ENCODE measurements at places on chromosomes 13 and 19. TPM values are rescaled to one million over a fixed set of nuclear protein-coding genes. Genes with fewer than 3 reads are reported as not detected.

The DCT gene
- total RNA-seq: 0.06 TPM

The RAB20 gene
- total RNA-seq: 1.1 TPM

The ZNF225 gene
- total RNA-seq: 6.2 TPM

The GGACT gene
- 5.3 TPM for total RNA-seq

The HCN2 gene
- 0.75 TPM for total RNA-seq

The IL17D gene
- 0.15 TPM for total RNA-seq

The FUT3 gene
- not detected for total RNA-seq

The ZNF493 gene
- total RNA-seq: 9.0 TPM

The LAIR2 gene
- 1.4 TPM for total RNA-seq

The CEACAM6 gene
- total RNA-seq: not detected

The CPT1C gene
- total RNA-seq: 1.6 TPM

The GJA3 gene
- total RNA-seq: 0.76 TPM

The HSPB6 gene
- total RNA-seq: not detected

The GRWD1 gene
- total RNA-seq: 37.9 TPM

The CGB2 gene
- total RNA-seq: not detected

The NR2F6 gene
- 4.7 TPM for total RNA-seq
